ENCODE measurements at places on chromosomes 1 and 21.

DNA sequence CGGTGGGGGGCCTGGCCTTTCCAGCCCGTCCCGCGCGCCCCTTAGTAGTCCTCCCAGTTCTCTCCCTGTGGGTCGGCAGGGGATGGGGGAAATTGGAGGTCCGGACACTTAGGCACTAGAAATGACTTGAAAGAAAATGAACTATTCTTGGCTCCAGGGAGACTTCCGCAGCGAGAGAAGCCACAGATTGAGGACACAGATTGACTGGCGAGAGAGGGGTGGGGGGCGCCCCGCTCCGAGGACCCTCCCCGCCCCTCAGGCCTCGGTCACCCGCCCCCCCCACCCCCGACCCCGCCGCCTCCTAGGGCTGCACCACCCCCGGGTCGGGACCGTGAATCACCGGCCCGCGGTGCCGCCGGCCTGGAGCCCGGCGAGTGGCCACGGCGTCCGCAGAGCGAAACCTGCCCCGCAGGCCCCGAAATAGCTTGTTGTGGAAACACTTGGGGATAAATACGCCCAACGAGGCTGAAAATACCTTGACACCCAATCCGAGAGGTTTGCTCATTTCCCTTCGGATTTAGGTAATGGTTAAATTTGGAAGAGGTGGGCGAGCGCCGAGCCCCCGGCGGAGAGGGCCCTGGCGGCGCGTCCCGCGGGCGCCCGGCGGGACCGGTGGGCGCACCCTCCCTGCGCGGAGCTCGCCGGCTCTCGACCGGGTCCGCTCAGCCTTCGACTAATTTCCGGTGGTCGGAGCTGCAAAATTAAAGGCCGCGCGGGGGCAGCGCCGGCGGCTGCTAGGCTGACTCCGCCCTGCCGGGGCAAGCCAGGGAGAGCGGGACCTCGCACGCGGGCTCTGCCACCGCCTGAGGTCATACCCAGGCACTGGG is at the start of gene GFI1:
GFI1 (minus strand) TSS at position 675 of the 827 bp plus-strand sequence. CDS start 3,438 bp downstream, outside the sequence.
- H3K36me3 ChIP-seq: no peaks in the 10 kb centered on the region
- H3K4me1 ChIP-seq: peaks cover 29% of the 10 kb centered on the region
- peak within 1 kb of the TSS; percentile 63 for H3K4me3 ChIP-seq
- peaks cover 52% of the 10 kb centered on the region for H3K27me3 ChIP-seq
- peak within 1 kb of the TSS; percentile 58 for H3K27ac ChIP-seq

DNA sequence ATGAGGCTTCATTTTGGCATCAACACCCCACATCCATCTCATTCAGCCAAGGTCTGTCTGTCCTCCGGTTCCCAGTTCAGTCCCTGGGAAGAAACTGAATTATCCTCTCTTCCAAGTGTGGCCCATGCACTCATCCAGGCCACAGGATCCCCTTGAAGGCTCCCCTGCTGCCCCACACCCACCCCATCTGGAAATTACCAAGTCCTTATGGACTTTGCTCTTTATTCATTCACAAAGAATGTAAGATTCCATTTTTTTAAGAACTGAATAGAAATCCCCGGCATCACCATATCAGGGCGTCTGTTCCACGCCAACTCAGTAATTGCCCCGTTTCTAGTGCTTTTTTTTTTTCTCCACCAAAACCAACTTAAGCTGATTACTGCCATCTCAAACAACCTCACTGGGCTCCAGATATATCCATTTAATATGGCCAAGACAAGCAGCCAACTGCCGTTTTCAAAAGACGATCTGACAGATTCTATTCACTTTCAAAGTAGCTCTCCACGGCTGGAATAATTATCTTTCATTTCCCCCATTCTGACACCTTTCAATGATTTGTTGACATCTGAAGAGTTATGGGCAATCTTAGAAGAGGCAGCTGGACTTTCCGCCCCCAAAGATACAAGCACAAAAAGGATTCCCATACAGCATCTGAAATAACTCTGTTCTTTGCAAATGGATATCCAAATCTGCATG is 55.9 kb downstream of the OLIG1 start:
- no peak overlapping the region for H3K4me3 ChIP-seq
- H3K4me1 ChIP-seq: no peaks in the 10 kb centered on the region
- no peak overlapping the region for H3K27ac ChIP-seq
- H3K36me3 ChIP-seq: no peaks in the 10 kb centered on the region
- DNase-seq: no peak

GRCh38 chr1:229561141-229561540 is 2.6 kb upstream of the ABCB10 start:
- no peak overlapping the region for H3K4me3 ChIP-seq
- no peak for DNase-seq
- no peaks in the 10 kb centered on the region for H3K36me3 ChIP-seq
- peaks cover 6% of the 10 kb centered on the region for H3K4me1 ChIP-seq
- no peaks in the 10 kb centered on the region for H3K27me3 ChIP-seq

DNA sequence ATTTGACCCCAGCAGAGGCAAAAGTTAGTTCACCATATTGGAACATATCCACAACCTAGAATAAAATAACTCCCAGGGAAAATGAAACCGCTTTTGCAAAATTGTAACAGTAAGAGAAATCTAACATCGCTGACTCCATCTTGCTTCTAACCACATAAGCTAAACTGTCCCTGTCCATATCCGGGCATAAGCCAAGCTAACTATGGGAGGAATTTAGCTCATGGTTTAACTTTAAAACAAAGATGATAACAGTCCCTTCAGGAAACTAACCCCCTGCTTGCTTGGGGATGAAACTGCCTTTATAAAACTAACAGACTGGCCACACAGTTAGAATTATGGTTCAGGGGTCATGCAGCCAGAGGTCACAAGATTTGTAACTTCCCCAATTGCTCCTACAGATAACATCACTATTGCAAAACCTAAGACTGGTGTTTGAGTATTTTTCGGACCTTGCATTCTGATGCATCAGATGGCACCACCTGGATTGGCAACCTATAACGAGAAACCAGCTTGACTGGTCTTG is 46.3 kb downstream of the TESK2 start:
- no peaks in the 10 kb centered on the region for H3K36me3 ChIP-seq
- no peak overlapping the region for H3K4me3 ChIP-seq
- no peaks in the 10 kb centered on the region for H3K27me3 ChIP-seq
- H3K4me1 ChIP-seq: no peaks in the 10 kb centered on the region
- no peak for DNase-seq
- H3K27ac ChIP-seq: no peak overlapping the region
